Endothelial cell (in vitro differentiated cells): ENCODE measurements at places on chromosomes 16 and 17.

GRCh38 chr16:25065899-25066298, 45.6 kb upstream of the LCMT1 start:
- no peak for DNase-seq

DNA sequence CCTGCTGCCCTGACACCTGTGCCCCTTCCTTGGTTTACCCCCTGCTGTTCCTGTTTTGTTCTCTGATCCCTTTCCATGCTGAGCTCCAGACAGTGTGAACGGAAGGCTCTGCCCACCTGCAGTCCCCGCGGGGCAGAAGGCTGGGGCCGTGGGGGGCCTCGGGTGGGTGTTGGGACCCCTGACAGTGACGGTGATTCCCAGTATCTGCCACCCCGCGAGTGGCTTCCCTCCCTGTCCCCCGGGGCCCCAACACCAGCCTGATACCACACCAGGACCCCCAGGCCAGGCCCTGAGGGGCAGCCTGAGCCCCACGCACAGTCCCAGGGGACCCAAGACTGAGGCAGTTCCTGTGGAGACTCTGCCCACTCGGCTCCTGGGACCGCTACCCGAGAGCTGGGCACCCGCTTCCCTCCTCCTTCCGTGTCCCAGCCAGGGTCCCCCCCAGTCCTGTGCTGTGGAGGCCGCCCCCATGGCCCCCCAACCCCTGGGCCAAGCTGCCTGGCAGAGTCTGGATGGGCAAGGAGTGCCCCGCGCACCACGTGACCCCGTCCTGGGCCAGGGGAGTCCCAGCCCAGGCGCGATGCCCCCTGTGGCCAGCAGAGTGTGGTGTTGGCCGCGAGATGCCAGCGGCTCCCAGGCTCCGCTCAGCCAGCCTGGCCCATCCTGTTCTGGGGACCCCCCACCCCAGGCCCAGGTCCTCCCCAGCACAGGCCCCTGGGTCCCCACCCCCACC, 10.0 kb upstream of the C1QTNF8 start:
- peak; percentile 87 for DNase-seq

- no peak for DNase-seq
Measured at GRCh38 chr17:17762744-17763105, 74.1 kb downstream of the SREBF1 start.

DNA sequence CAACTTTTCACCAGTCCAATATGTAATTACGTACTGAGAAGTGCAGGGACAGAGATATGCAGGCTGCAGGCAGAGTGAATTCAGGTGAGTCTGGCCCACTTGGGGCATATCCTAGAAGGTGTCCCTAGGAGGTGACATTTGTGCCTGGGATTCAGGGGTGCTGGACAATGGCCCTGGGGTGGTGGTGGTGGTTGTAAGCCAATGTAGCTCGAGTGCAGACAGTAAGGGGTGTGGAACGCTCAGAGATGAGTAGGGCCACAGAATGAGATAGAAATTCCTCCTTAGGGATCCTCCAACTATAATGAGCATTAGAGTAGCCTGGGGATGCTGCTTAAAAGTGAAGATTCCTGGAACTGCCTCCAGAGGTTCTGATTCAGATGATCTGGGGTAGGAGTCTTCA, 221.7 kb upstream of the MPHOSPH6 start:
- DNase-seq, result no peak

DNA sequence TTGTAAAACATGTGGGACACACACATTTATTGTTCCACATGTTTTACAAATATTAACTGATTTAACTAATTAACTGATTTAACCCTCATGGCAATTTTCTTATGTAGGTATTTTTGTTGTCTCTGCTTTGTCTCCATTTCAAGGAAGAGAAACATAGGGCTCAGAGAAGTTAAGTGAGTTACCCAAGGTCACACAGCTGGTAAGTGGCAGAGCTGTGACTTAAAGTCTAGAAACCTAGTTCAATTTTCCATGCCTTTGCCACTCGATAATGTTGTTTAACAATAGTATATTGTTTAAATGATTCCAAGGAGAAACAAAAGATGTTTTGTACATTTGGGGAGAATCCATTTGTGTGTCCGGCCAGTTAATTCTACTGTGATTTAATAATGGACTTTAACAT, 284.1 kb upstream of the CDH5 start:
- DNase-seq, result no peak

DNA sequence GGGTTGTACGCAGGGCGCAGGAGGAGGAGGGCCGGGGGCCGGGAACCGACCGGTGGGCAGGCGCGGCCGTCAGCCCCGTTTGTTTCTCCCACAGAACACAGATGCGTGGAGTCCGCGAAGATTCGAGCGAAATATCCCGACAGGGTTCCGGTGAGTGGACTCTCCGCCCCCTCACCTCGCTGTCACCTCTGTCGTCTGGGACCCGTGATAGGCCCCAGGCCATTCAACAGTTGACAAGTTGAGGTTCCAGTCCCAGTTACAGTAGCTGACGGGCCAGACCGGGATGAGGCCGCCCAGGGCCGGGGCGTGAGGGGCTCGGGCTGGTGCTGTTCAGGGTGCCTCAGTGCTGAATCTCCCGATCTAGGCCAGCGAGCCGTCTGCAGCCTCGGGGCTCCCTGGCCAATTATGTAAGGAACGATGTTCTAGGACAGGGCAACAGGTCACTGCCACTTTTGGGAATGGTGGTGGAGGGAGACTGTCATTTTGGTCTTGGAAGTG, 628 bp downstream of the GABARAPL2 start:
- DNase-seq, result peak; percentile 35

- no peak for DNase-seq
Measured at GRCh38 chr17:32159586-32160438, 17.5 kb downstream of the RHOT1 start.

DNA sequence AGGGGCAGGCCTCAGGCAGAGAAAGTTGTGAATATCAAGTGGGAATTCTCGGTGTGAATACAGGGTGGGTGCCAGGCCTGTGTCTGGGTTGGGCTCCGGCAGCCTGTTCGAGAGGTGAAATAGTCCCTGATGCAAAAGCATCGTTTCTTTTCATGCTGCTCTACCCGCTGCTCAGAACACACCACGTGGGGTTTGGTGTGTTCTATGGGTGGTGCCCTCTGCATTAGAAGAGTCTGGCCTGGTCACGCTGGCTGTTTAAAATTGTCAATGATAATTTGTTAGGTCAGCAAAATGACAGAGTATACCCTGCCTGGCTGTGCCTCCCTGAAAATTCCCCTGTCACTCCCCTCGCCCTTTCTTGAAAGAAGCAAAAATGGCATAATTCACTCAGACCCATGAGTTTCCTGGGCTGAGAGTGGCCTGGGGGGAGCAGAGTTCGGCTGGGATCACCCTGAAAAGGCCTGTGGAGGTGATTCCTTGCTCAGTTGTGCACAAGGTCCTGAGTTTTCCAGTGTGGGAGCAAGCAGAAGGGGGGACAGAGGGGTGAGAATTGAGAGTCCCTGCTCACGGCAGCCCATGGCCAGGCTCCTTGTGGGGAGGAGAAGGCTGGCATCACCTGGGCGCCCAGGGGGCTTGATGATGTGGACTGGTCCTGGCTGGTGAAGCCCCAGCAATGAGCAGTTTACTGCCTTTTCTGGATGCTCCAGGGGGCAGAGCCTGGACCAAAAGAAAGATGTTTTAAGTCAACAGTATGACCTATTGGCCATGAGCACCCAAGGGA, 3.2 kb downstream of the CACNG5 start:
- DNase-seq, result no peak

DNA sequence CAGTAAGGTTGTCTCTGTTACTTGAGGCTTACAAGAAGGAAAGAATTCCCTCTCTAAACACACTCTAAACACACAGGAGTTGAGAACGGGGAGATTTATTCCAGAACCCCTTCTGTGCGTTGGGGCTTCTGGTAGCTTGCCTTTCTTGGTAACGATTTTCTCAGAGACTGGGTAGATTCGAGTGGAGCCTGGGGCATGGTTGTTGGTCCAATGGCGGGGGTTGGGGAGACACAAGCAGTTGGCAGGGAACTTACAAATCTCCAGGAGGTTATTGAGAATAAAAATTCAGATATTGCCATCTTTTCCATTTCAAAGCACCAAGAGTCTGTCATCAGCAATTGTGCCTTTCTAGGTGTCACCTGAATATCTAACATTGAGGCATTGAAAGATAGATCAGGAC, 251.7 kb downstream of the CDH13 start:
- DNase-seq, result no peak

DNA sequence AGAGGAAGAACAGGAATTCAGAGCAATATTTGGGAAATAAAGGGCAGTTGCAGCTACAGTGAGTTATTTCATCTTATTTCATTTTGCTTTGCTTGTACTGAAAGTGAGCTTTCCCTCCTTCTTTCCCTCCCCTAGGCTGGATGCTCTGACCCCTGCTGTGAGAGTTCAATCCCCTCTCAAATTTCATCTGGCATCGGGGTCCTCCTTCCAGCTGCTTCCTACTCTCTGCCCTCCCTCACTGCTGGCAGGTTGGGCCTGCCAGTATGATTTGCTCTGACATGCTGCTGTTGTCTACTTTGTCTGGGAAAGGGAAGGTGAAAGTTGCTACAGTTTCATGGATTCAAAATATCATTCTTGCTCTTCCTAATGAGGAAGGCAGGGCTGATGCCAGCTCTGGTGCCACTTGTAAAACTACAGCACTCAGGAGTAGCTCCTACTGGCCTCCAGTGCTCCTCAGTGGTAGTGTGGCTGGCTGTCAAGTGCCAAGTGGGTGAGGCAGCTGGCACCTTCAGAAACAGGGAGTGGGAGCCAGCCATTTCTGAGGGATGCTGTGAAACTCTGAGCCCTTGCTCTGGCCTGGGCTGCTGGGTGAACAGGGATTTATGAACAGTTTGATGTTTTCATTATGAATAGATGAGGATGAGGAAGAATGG, 408.6 kb downstream of the HAPSTR1 start:
- DNase-seq, result no peak

- DNase-seq, result no peak
Measured at GRCh38 chr17:16269658-16270057, 52.6 kb downstream of the PIGL start.

DNA sequence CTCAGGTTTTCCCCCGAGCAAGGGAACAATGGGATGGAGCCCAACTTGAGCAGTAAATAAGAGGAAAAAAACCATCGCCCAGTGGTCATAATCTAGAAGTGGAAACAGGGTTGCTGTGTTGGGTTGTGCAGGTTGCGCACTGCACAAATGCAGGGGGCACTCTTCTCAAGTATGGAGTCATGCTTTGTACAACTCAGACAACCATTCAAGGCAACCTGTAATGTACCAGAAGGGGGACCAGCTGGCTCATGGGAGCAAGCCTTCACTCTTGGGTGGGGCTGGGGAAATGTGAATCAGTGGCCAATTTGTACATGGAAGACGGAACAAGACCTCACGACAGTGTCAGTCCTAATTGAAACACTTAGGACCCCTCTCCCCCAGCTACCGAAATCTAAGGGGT, 23.9 kb upstream of the LITAF start:
- DNase-seq, result no peak

- DNase-seq, result no peak
Measured at GRCh38 chr17:3954976-3955672, 9.1 kb downstream of the ATP2A3 start.

GRCh38 chr16:50301626-50302471, 35.5 kb downstream of the ADCY7 start:
- DNase-seq, result no peak

- no peak for DNase-seq
Measured at GRCh38 chr16:84820305-84820684, 510 bp downstream of the CRISPLD2 start.

GRCh38 chr17:68771867-68772515, 170.8 kb upstream of the FAM20A start:
- DNase-seq, result no peak

GRCh38 chr17:80195671-80196529, 24.2 kb downstream of the SGSH start:
- peak; percentile 55 for DNase-seq

DNA sequence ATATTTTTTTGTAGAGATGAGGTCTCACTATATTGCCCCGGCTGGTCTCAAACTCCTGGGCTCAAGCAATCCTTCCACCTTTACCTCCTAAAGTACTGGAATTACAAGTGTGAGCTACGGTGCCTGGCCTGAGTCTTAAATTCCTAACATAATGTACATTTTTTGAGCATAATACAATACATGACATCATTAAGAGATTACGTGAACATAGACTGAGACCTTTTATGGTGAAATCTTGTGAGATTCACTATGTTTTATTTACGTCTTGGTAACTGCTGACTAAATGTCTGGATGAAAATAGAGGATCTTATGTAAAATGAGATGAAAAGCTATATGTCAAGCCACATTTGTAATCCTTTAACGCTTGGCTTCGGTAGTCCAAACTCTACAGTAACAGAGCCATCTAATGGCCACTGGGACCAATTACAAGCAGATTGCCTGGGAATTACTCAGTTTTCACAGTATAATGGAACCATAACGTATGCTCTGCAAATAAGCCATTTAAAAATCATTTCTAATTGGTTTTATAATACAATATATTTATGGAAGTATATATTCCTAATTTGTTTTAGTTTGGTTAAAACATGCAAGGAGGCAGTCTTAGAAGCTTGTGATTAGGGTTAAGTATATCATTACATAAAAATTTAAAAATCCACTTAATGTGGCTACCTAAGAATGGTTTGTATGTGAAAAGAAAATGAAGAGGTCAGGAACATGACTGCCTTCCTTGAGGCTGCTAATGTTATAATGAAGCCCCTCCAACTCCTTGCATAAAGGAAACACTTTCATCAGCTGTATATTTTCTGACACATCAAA, 8.1 kb upstream of the EFCAB13 start:
- DNase-seq, result peak; percentile 25

DNA sequence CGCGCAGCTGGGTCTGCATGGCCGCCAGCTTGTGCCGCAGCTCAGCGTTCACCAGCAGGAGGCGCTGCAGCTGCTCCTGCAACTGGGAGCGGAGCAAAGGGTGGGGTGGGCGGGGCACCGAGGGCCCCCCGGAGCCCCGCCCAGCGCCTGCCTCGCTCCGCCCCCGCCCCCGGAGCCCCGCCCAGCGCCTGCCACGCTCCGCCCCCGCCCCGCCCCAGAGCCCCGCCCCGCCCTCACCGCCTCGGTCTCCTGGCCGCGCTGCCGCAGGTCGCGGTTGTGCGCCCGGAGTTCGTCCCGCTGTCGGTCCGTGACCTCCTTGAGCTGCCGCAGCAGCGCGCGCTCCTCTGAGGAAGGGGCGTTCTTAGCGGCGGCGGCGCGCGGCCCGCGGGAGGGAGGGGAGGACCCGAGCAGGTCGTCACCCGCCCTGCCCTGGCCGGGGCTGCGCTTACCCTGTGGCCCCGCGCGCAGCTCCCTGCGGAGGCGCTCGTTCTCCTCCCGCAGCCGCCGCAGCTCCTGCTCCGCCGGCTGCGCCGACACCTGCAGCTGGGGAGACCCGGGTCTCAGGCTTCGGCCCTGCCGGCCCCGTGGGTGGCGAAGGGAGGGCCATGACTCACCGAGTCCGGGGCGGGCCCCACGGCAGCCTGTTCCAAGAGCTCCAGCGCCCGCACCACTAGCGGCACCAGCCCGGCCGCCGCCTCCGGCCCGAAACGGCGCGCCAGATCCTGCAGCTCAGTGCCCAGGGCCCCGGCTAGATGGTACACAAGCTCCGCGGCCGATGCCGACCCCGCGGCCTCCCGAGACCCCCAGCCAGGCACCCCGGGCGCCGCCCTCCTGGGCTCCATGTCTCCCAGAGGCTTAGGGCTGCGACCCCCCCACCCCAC, 463 bp downstream of the RILP start:
- DNase-seq, result peak; percentile 99

GRCh38 chr17:44584443-44584842, 27.2 kb downstream of the FZD2 start:
- DNase-seq, result no peak

GRCh38 chr17:17824783-17825614, 11.8 kb downstream of the SREBF1 start:
- DNase-seq, result no peak

- peak; percentile 72 for DNase-seq
Measured at GRCh38 chr16:1413684-1414531, 596 bp downstream of the UNKL start.

GRCh38 chr16:31110106-31111034, 2.2 kb downstream of the BCKDK start:
- DNase-seq, result no peak

- DNase-seq, result no peak
Measured at GRCh38 chr17:42675348-42675964, 1.3 kb downstream of the PLEKHH3 start.
